ENCODE measurements at places on chromosomes 11 and 22.

- DNase-seq = no peak
Measured at GRCh38 chr11:57312511-57313021, 12.2 kb downstream of the TNKS1BP1 start.

DNA sequence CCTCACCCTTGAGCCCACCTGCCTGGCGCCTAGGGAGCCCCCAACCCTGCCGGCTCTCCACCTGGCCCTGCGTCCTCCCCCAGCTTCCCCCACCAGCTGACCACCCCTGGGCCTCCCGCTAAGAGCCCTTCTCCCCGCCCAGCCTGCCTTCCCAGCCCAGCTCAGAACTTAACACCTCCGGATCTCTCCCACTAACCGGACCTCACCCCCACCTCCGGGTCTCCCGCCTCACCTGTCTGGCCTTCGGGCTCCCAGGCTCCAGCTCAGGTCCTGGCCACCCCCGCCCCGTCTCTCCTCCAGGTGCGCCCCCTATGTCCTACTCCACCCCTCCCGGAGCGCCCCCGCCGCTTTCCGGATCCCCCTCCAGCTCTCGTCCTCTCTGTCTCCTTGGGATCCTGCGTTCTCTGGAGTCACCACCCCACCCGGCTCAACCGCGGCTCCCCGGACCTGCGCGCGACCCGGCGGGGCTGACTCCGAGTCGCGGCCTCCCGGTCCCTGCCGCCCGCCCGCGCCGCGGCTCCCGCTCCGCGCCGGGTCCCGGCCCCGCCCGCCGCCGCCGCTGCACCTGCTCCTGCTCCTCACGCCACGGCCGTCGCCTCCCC is at the start of gene KCNJ11:
Gene KCNJ11, minus strand, starts transcription at position 51 of the 602 bp plus-strand sequence. CDS start 568 bp downstream, outside the sequence.
- no peak for DNase-seq

DNA sequence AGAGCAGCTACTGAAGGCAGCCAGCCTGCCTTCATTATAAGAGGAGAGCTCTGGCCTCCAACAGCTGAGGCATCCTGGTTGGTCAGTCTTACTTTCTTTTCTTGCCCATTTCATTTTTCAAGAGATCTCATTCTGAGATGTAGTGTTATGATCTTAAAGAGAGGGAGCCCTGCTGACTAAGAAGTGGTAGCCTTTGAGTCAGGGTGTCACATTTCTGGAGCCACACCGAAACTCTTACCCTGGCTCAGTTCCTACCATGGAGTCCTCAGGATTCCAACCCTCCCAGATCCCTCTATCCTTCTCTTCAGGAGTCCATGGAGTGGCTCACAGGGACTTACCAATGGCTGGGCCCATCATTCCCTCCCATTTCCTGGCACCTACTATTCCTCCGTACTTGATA is 386.1 kb upstream of the LARGE1 start:
- DNase-seq = no peak

DNA sequence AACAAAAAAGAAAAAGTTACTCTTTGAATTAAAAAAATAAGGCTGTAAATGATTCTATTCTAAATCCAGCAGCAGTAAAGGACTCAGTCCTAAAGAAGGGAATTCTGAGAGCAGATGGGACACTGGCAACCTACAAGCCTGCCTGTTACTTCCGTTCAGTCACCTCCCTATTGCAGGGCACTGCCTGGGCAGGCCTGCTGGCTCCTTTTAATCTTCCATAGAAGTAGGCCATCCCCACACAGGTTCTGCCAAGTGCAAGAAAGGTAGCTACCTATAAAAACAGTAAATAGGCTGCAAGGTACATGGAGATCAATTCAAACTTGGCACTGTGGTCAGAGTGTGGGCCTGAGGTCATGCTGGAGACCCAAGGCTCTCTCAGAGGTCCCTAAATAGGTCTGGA is 136.4 kb downstream of the TRIM44 start:
- no peak for DNase-seq

DNA sequence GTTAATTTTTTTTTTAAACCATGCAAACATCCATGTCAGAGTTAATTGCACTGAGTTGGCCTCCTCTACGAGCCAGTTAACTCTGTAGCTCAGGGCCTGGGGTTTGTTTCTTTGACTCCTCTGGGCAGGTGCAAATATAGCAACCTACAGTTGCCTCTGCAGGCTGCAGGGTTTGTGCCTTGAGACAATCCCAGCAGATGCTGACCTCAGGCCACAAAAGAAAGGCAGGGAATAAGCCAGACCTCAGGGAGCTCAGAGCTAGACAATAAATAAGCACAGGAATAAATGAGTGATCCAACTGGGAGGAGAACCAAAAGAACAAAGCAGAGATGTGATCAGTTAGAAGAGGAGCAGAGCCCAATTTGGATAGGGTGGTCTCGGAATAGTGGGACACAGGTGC is 390.8 kb downstream of the SHANK2 start:
- DNase-seq = no peak

GRCh38 chr11:41836431-41836830 is 377.0 kb upstream of the LRRC4C start:
- DNase-seq = peak; percentile 18

- DNase-seq = no peak
Measured at GRCh38 chr11:44178381-44178780, 82.9 kb downstream of the EXT2 start.

DNA sequence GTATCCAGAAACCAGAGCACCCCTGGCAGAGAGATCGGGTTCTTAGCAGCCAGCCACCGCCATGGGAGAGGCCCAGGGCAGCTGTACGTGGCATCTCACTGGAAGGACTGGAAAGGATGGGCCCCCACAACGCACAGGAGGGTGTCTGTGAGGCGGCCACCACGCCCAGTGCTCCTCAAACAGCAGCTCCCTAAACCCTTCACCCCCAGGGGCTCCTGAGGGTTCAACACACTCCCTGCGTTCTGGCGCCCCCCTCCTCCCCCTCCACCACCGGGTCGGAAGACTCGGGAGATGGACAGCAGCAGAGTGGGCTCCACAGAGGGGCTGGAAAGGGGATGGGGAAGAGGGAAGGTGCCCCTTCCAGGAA is 1.1 kb downstream of the MAPK12 start:
- DNase-seq = no peak

GRCh38 chr11:68632802-68633201 is 51.5 kb upstream of the GAL start:
- no peak for DNase-seq

DNA sequence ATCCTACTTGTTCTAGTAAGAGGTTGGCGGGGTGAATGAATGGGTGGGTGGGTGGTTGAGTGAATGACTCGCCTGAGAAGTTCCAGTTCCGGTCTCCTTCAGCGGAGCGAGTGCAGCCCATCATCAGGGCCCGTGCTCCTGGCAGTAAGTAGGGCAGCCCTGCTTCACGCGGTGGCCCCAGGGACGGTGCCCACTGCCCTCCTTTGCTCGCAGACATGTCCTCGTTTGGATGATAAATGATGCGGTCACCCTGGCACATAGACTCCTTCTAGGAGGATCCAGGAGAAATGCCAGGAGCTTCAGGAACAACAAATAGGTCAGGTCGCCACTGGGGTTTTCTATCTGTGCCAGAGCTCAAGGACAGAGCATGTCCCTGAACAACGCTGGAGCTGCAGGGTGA is 370.8 kb downstream of the CTTN start:
- DNase-seq = no peak

GRCh38 chr11:17760102-17761029 is 25.8 kb downstream of the KCNC1 start:
- DNase-seq = peak; percentile 23

DNA sequence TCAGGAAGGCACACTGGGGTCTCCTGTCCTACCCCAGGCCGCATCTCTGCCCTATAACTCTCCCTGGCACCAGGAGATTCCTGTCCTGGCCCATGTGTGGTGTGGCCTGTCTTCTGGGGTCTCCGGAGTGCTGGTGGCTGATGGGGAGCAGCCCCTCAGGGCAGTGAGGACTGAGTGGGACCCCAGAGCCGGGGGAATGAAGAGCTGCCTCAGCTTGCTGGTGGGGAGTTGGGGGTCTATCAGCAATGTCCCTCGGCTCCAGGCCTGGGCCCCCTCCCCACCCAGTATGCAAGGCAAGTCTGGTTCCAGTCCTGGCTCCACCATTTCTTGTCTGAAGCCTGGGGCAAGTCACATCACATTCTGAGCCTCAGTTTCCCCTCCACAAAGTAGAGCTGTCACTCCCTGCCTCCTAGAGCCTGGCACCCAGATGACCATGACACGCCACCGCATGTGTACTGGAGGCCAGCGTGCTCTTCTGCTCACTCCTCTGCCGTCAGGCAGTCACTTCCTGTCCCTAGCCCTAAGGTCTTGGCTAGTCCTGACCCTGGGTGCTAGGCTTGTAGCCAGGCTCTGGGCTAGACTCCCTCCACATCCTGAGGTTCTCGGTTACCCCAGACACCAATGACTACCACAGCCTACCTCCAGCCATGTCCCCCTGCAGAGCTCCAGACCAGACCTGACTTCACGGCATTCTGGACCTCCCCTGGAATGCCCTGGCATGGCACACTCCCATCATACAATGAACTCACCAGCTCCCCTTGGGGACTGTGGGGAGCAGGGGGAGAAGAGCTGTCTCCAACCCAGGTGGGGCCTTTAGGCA is 12.8 kb downstream of the ARAP1 start:
- DNase-seq = no peak

- no peak for DNase-seq
Measured at GRCh38 chr11:125281831-125282595, 117.5 kb downstream of the PKNOX2 start.

GRCh38 chr11:65478388-65479183 is 20.3 kb upstream of the MALAT1 start:
- DNase-seq = peak; percentile 58

GRCh38 chr22:18110194-18110953 is at the start of gene TUBA8:
Gene TUBA8 (plus strand): TSS chr22:18110809. CDS start chr22:18110866, 57 bp downstream.
- DNase-seq = no peak

GRCh38 chr22:28521451-28521850 is 158.2 kb downstream of the TTC28 start:
- no peak for DNase-seq

DNA sequence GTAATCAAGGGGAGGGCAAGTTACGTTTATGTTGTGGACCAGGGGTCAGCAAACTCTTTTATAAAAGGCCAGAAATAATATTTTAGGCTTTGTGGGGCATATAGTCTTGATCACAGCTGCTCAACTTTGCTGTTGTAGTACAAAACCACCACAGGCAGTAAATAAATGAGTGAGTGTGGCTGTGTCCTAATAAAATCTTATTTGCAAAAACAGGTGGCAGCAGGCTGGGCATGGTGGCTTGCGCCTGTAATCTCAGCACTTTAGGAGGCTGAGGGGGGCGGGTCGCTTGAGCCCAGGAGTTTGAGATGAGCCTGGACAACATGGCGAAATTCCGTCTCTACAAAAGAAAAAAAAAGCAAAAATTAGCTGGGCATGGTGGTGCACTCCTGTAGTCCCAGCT is 57.9 kb upstream of the NUP160 start:
- no peak for DNase-seq

- no peak for DNase-seq
Measured at GRCh38 chr11:34594603-34595002, 26.3 kb upstream of the EHF start.

DNA sequence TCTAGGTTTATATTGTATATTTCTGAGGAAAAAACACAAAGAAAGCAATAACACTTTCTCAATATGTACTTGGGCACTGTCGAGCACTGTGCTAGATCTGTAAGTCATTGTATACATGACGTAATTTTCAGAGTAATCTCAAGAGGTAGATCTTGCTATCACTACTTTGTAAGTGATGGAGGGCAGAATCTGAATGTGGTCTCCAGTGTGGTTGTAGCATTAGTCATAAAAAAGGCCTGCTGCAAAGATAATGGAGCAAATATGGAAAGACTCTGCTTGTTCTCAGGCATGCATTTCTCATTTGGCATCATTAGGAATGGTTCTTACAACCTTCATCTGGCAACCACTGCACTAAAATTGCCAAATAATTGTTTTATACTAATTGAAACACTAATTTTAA is 419.8 kb upstream of the CCDC179 start:
- DNase-seq = no peak

- DNase-seq = no peak
Measured at GRCh38 chr11:73172992-73173656, 31.0 kb upstream of the FCHSD2 start.

GRCh38 chr11:73266646-73267020 is 5.5 kb upstream of the P2RY6 start:
- no peak for DNase-seq

DNA sequence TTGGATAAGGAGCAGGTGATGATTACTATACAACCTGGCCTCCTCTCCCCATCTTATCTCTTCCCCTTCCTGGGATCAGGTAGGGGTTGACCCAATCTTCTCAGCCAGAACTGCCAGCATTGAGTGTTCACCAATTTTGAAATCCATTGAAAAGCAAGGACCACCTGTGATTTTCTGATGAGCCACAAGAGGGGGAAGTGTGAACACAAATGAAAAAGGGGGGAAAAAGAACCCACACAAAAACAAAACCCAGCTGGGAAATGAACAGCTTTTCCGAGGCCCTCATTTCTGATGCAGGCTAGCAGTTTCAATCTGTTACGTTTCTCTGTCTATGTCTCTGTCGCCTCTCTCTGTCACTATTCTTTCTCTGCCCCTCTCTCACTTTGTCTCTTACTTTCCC is 161.9 kb downstream of the INSC start:
- DNase-seq = no peak
